ENCODE measurements at places on chromosomes 11 and 22.

- peak; percentile 32 for DNase-seq
These were observed 137.4 kb downstream of the EHF start for GRCh38 chr11:34758262-34758661.

GRCh38 chr22:37119872-37120271 is 10.4 kb upstream of the TMPRSS6 start:
- no peak for DNase-seq

- no peak for DNase-seq
These were observed 28.5 kb upstream of the PAK1 start for GRCh38 chr11:77502346-77502905.

DNA sequence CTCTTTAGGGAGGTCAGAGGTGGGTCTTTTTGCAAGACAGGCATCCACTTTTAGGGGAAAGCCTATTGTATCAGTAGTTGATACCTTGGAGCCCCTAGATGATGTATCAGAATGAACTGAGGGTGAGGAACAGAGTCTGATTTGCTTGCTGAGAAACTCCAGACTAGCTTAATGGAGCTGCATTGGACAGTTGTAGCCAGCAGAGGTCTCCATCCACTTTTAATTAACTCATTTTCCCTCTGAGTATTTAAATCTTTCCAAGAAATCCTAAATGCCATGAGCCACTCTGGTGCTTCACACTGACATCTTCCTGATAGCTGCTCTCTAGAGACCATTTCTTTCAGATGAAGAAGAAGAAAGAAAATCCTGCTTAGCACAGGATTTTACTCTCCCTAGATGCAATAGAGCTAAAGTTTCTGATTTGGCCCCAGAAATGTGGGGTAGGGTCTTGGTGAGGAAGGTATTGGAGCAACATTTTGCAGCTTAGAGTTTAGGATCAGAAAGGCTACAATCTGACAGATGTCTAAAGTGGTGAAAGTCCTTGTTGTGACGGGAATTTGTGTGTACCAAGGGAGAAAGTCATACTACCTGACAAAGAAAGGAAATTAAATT is 38.0 kb downstream of the EXT2 start:
- peak; percentile 60 for DNase-seq

GRCh38 chr11:76997512-76997911 is 36.7 kb upstream of the B3GNT6 start:
- DNase-seq, result no peak

GRCh38 chr22:32501836-32502752 is 27.5 kb downstream of the FBXO7 start:
- DNase-seq, result no peak

DNA sequence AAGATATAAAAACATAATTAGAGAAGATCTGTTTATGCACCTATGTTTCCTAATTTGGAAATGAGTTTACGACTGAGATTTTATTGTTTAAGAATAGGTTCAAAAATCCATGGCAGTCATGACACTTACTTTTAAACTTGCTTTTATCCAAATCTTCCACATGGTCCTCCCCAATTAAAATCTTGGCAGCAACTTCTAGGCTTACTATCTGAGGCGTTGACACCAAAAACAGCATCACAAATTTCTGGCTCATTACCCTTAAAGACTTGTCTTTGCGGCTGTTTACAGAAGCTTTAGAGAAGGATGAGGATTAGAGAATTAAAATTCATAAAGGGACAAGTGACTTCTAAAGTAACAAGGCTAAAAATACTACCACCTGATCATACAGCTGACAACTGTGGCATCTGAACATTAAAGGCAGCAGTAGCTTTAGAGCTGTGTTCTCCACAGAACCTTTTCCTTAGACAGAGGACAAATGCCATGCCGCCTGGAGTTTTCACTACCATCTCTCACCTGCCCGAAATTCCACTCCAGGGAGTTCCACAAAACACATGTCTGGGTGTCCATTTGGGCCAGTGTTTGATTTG is 6.4 kb downstream of the E2F8 start:
- DNase-seq, result no peak

GRCh38 chr11:2160736-2161259 is at the start of gene INS:
TSS of gene INS (minus strand) at chr11:2161209. CDS start at chr11:2160971, 238 bp downstream.
- DNase-seq, result no peak

DNA sequence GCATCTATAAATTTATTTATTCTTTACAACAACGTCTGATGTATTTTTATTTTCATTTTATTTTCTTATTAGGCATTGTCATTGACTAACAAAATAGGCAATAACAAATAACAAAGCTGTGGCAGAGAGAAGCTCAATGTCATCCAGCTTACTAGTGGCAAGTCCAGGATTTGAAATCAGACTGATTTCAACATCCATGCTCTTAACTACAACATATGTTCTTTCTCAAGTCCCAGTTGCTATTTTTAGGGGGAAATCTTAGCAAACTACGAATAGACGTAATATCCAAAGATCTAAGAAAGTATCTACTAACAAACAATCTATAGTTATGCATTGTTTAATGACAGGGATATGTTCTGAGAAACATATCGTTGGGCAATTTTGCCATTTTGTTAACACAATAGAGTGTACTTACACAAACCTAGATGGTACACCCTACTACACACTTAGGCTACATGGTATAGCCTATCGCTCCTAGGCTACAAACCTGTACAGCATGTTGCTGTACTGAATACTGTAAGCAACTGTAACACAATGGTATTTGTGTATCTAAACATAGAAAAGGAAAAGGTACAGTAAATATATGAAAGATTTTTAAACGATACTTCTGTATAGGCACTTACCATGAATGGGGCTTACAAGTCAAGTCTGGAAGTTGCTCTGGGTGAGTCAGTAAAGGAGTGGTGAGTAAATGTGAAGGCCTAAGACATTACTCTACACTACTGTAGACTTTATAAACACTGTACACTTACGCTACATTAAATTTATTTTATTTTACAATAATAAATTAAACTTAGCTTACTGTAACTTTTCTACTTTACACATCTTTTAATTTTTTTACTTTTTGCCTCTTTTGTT is 151.3 kb downstream of the DLG2 start:
- no peak for DNase-seq

- no peak for DNase-seq
These were observed 18.9 kb downstream of the ZBTB16 start for GRCh38 chr11:114078423-114078822.

DNA sequence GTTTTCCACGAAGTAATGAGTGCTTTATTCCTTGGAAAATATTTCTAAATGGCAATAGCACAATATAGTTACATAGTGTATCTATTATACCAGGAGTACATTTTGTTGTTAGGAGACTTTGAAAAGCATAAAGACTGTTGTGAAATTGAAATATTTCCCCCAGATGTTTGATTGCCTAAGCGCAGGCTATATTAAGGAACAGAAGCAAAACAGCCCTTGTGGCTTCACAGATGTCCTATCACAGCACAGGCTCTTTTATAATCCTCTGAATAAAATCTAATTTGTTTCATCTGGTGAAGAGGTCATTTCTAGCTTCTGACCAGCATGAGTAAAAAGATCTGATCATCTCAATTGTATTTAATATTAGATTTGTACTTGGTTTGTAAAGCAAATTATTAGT is 48.2 kb downstream of the BSX start:
- no peak for DNase-seq

- peak; percentile 23 for DNase-seq
These were observed 453.6 kb downstream of the MN1 start for GRCh38 chr22:27347951-27348350.

GRCh38 chr11:32433101-32433913 is 2.0 kb downstream of the WT1 start:
- DNase-seq, result no peak

DNA sequence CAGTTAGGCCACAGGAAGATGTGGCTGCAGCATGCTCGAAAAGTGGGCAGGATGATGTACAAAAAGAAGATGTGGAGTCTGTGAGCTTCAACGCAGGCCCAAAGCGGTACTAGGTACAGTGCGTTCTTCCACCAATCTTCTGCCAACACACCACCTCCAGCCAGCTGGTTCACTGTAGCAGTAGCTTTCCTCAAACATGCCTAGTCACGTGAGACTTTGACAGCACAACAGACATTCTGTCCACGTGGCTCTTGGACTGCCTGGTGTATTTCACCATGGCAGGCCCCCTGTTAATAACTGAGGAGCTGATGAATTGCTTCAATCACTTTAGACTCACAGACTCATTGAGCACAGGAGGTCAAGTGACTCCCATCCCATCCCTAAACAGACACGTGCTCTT is 14.1 kb downstream of the SYN3 start:
- no peak for DNase-seq

DNA sequence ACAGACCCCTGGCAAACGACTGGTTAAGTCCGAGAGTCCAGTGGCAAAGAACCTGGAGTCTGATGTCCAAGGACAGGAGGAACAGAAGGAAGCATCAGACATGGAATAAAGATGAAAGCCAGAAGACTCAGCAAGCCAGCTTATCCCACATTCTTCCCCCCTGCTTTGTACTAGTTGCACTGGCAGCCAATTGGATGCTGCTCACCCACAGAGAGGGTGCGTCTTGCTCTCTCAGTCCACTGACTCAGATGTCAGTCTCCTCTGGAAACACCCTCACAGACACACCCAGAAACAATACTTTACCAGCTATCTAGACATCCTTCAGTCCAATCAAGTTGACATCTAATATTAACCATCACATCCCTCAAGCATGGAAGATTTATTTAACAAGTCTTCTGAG is 1265.8 kb upstream of the CNTN5 start:
- no peak for DNase-seq

GRCh38 chr11:82765466-82766034 is 31.9 kb upstream of the FAM181B start:
- no peak for DNase-seq

DNA sequence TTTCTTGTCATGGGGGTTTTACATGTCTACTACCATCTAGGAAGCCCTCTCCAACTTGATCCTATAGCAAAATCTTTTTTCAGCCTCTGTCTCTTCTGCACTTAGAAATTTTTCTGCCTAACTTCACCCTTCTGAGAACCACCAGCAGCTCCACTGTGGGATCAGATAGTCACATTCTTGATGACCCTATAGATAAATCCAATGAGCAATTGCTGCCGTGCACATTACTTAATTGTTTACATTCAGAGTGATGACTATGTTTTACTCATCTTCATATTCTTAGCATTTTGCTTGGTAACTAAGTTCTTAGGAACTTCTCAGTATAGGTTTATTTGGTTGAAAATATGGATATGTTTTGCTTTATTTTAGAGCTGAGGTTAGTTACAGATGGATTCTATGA is 12.4 kb upstream of the ETS1 start:
- peak; percentile 80 for DNase-seq

DNA sequence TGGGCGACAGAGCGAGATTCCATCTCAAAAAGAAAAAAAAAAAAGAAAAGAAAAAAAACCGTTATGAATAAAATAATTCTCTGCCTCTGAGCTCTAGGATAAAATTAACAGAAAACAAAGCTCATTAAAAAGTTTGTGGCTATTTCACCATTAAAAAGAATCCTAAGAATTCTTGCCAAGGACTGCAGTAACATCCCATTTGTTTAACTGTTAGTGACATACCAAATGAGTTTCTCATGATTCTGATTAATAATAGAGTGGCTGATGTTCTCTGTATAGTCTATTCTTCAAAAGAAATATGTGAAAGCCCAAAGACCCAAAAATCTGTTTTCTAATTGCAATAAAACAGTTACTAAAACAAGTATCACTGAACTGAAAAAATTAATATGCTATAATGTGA is 19.7 kb downstream of the CLNS1A start:
- peak; percentile 52 for DNase-seq

DNA sequence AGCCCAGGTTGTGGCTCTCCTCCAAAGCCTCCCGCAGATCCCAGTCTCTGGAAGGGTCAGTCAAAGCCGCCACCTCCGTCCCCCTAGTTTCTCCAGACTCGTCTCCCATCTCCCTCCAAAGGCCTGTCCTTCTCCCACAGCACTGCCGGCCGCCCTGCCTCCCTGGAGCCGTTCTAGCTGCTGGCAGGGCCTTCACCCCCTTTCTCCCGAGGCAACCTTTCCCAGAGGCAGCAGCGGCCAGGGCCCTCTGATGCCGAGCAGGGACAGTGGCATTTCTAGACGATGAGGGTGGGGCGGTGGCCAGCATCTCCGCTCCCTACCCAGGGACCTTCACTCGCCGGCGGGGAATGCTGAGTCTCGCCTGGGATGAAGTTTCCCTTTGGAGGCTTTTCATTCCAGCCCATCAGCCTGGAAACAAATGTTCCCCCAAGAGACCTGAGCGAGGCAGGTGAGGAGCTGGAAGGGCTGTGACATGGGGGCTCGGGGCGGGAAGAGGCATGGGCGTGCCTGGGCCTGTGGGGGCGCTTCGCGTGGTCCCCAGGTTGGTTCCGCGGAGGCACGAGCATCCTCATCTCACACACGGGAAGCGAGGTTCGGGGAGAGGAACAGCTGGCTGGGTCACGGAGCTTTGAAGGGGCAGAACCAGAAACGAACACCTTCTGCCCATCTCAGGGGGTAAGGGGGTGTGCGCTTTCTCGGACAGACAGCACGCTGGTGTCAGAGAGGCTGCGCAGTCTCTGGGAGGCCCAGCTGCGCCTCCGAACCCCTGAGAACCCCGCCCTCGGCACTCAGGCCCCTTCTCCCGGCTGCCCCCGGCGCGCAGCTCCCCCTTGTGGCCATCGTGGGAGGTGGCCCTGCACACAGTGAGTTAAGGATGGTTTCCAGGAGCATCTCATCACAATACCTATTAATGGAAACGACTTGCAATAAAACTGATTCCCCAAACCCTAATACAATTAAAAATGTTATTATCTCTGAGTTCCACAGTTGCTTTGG is 18.1 kb upstream of the KLHL35 start:
- no peak for DNase-seq

DNA sequence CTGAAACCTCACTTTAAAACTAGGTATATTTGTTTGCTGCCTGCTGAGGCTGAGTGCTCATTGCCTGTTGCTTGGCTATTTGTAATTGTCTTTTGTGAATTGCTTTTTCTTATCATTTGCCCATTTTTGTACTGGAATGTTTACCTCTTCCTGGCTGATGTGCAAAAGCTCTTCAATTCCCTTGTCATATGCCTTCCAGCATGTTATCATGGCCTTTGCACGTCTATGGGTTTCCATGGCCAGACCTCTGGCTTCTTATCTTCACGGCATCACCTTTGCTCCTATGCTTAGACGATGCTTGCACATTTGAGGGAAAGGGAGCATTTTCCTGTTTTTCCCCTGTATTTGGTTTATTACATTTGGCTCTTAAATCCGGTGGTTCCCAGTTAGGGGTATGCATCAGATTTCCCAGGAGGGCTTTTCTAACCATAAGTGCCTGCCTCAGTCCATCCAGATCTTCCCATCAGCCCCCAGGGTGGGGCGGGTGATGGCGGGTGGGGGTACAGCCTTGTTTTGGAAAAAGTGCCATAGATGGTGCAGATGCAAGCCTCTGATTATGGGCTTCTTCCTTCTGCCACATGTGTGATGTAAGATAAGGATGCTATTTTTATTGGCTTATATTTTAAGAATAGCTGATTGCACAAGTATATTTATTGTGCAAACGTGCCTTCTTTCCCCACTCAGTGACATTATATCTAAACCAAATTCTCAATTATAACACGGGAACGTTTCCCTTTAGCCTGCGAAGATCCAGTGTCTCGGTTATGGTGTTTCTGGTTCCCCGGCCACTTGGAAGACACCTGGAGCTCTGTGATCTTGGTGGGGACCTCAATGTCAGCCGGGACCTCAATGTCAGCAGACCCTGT is 70.6 kb upstream of the SEPTIN5 start:
- DNase-seq, result no peak

- peak; percentile 2 for DNase-seq
These were observed 192.3 kb upstream of the C11orf87 start for GRCh38 chr11:109229682-109230081.

GRCh38 chr11:22432291-22433093 is 94.3 kb downstream of the SLC17A6 start:
- peak; percentile 38 for DNase-seq

- DNase-seq, result peak; percentile 66
These were observed 17.3 kb downstream of the TRAF6 start for GRCh38 chr11:36492724-36493304.

- peak; percentile 60 for DNase-seq
These were observed 215.0 kb upstream of the CTSC start for GRCh38 chr11:88552379-88553062.

All from iris pigment epithelial cell (primary cell).